ENCODE measurements at places on chromosomes 12 and 14.

DNA sequence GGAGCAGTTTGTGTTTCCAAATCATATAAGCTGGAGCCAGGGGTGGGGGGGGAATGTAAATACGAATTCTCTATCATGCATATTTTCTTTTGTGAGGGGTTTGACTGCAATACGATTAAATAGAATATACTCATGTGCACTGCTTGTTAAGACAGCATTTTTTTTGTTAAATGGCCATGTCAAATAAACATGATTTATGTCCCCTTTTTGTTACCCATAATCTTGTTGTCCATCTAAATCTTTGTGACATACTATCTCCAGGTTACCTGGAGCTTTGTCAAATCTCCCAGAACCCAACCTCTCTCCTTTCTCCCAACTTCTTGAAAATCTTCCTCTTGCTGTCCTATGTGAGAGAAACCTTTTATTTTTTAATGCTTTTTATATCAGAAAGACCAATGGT is 233.1 kb downstream of the SLC25A21 start:
- DNase-seq: no peak

GRCh38 chr14:58919217-58919616 is 269.2 kb upstream of the DAAM1 start:
- DNase-seq: no peak

DNA sequence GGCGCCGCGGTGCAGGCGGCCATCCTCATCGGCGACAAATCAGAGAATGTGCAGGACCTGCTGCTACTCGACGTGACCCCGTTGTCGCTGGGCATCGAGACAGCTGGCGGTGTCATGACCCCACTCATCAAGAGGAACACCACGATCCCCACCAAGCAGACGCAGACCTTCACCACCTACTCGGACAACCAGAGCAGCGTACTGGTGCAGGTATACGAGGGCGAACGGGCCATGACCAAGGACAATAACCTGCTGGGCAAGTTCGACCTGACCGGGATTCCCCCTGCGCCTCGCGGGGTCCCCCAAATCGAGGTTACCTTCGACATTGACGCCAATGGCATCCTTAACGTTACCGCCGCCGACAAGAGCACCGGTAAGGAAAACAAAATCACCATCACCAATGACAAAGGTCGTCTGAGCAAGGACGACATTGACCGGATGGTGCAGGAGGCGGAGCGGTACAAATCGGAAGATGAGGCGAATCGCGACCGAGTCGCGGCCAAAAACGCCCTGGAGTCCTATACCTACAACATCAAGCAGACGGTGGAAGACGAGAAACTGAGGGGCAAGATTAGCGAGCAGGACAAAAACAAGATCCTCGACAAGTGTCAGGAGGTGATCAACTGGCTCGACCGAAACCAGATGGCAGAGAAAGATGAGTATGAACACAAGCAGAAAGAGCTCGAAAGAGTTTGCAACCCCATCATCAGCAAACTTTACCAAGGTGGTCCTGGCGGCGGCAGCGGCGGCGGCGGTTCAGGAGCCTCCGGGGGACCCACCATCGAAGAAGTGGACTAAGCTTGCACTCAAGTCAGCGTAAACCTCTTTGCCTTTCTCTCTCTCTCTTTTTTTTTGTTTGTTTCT is 1.7 kb downstream of the HSPA2 start:
- DNase-seq: no peak

- DNase-seq: no peak
Observed at GRCh38 chr12:114780746-114781399, 96.9 kb upstream of the TBX3 start.

- DNase-seq: no peak
Observed at GRCh38 chr14:50948205-50948604, 3.9 kb upstream of the PYGL start.

GRCh38 chr12:31906557-31907301 is 52.5 kb upstream of the RESF1 start:
- no peak for DNase-seq

- DNase-seq: no peak
Observed at GRCh38 chr12:82522762-82523161, 163.9 kb upstream of the TMTC2 start.

DNA sequence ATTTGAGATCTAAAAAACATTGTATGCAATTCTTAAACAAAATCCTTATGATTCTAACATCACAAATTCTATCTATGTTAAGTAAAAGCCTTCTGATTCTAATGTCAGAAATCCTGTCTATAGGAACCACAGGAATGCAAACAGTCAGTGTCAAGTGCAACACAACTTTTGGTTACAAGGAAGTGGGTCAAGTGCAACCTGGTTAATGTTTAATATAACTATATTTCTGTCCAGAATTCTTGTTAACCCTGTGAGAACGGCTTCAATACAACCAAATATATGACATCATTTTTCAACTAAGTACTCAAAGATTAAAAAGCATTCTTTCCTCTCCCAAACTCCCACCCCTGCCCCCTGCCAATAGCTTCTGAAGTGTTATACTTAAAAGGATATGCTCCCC is 107.9 kb upstream of the PLEKHA5 start:
- DNase-seq: no peak

DNA sequence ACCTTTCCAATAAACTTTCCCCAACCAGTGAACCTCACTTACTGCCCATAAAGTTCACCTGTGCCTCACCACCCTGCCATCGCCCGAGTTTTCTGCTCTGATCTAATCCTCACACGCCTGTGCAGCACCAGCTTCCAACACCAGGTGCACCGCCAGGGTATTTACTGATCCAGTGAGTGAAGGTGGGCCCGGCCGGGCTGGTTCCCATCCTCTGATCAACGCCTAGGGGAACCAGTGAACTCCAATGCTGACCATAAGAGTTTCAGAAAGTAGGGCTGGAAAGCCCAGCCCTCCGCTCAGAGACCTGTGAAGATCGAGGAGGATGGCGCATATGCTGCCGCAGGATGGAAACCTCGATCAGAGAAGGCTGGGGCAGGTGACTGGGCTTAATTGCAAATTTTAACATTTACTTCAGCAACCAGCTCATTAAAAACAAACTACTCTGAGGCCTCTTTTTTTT is 685 bp upstream of the MYL6B start:
- peak; percentile 58 for DNase-seq

- no peak for DNase-seq
Observed at GRCh38 chr12:74015118-74015517, 522.5 kb upstream of the ATXN7L3B start.

- DNase-seq: no peak
Observed at GRCh38 chr14:24422261-24422660, 7.2 kb downstream of the CBLN3 start.

DNA sequence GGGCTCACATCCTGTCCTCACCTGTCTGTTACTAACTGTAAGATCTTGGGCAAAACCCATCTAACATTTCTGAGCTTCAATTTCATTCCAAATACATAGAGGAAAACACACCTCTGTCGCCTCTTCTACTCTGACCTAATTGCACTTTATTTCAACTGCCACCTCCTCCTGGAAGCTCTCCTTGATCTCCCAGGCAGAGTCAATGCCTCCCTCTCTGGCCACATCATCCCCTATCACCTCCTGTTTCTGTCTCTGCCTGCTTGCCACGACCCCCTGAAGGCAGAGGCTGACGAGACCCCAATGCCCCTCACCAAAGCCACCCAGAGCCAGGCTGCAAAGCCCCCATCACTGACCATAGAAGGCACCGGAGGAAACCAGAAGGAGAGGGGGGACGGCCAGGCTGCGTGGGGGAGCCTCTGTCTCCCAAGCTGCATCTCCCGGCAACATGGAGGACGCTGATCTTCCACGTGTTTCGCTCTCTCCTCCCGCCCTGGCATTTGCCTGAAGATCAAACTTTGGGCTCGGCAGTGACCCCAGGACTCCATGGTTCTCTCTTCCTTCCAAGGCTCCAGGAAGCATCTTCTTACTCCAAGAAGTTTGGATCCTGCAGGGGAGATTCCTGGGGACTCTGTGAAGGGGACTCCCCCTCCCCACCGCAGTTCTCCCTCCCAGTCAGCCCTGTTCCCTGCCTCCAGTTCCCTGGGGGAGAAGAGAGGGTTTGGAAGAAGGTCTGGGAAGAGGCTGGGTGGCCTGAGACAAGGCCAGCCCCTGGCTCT is 50.1 kb upstream of the BCL11B start:
- DNase-seq: no peak

DNA sequence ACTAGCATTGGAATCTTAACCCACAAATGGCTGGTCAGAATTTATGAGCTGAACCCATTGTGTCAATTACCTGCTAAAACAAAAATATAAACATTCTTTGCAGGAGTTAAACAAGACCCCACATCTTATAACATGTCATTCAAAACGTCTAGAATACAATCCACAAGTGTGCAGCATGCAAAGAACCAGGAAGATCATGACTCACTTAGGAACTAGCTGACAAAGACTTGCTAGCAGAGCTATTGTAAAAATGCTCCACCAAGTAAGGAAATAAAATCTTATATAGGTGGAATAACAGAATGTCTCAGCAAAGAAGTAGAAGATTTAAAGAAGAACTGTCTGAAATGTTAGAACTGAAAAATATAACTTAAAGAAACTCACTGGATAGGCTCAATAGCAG is 26.5 kb upstream of the POC1B start:
- DNase-seq: no peak
